ENCODE measurements at places on chromosomes 4 and X.

GRCh38 chr4:1603413-1604135 is 80.5 kb downstream of the FAM53A start:
- no peak for DNase-seq

- no peak for DNase-seq
Observed at GRCh38 chr4:55941881-55942396, 6.8 kb upstream of the CEP135 start.

DNA sequence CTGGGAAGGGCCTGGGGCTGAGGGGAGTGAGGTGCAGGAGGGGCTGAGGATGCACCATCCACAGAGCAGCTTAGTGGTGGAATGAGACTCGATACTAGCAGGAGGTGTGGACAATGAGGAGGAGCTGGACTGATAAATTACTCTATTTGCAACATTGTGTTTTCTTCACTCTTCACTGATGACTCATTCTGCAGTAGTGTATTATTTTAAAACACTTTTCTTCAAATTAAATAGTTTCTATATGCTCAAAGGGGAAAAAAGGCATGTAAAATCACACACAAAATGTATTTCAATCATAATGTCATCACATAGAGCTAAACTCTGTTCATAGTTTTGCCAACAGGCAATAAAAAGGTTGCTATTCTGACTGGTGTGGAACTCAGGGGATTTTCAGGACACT is 467.0 kb upstream of the CTSO start:
- DNase-seq: no peak

GRCh38 chrX:122857734-122858133 is 326.3 kb upstream of the GRIA3 start:
- no peak for DNase-seq

- DNase-seq: no peak
Observed at GRCh38 chr4:186871856-186872255, 148.2 kb upstream of the FAT1 start.

DNA sequence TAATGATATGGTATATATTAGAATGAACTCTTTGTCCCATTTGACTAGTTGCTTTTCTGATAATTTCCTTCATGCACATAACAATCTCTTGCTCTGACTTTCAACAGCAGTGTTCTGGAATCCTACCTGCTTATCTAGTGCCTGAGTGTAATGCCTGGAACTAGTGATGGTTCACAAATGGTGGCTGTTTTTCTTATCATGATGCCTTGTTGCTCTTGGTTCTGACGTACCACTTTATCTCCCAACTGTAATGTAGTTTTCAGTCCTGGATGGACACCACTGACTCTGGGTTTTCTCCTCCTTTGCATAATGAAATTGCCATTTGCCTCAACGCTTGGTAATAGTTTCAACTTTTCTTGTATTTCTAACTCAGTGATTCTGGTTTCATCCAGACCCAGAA is 25.5 kb upstream of the LUZP4 start:
- DNase-seq: no peak

DNA sequence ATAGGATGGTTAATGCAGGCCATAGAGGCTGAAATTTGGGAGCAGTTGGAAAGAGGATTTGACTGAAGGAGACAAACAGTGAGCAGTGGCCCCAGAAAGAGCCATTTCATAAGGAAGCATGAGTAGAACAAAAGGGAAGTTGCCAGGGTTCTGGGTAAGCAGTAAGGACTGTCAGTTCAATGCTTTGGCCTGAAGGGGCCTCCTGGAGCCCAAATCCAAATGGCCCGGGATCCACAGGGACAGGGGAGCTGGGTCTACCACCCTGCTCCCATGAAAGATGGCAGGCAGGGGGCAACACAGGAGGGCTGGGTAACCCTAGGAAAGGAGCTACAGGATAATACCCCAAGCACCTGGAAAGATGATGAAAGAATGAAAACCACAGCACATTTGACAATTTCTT is 4.1 kb upstream of the INTS6L start:
- DNase-seq: no peak

DNA sequence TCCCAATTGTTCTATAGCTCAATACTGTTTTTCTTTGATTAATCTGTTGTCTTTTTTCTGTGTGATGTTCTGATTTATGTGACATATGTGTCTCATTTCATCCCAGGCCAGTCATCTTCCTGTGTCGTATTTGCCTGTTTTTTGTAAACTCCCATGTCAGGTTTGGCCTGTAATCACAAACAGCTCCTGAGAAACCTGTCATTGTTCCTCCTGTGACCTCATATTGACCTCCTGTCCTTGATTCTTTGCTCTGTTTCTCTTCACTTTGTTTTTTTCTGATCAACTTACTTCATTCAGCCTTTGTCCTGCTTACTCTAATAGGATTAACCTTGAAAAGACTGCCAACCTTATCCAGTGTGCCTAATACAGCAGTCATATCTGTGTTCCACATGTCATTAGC is 438.3 kb downstream of the CFAP47 start:
- DNase-seq: no peak

GRCh38 chr4:108709722-108710121 is 53.1 kb downstream of the ETNPPL start:
- no peak for DNase-seq

GRCh38 chr4:4941751-4942150 is 77.5 kb downstream of the CYTL1 start:
- no peak for DNase-seq

- DNase-seq: no peak
Observed at GRCh38 chr4:3493720-3494461, 30.8 kb downstream of the DOK7 start.

DNA sequence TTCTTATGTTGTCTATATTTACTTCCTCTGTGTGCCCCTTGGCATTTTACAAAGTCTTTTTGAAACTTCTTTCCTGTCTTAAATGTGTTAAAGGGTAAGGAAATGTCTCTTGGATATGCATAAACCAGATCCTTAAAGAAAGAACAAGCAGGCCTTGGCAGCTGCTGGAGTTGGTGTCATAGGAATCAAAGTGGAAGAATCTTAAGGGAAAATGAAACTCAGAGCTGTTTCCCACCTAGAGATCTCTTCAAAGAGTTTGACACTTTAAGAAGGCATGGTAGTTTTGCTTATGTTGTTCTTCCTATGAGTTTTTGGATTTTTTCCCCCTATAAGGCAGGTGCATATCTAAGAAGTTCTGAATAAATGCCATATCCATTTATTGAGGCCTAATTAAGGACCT is 37.0 kb upstream of the CWH43 start:
- no peak for DNase-seq

DNA sequence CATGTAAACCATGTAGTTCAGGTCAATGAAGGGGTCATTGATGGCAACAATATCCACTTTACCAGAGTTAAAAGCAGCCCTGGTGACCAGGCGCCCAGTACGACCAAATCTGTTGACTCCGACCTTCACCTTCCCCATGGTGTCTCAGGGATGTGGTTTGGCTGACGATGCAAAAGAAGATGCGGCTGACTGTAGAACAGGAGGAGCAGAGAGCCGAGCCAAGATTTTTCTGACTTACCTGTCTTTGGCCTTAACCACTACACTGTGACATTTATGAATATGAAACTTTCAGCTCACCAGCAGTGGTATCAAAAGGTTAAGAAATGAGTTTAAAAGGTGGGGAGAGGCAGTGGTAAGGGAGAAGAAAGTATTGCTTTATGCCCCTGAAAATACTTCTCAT is 309.8 kb downstream of the BCOR start:
- no peak for DNase-seq

DNA sequence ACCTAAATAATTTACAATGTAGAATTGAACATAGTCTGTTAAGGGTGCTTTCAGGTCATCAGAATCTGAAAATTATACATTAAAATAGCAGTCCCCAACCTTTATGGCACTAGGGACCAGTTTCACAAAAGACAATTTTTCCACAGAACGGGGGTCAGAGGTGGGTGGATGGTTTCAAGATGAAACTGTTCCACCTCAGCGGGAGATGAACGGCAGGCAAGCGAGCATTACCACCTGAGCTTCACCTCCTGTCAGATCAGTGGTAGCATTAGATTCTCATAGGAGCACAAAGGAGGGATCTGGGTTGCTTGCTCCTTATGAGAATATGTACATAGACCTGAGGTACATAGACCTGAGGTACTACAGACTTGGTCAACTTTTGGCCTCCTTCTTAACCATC is 29.0 kb downstream of the LRBA start:
- DNase-seq: no peak

- DNase-seq: no peak
Observed at GRCh38 chr4:7909463-7910262, 30.0 kb downstream of the AFAP1 start.

GRCh38 chrX:2642146-2642545 is 48.9 kb upstream of the CD99 start:
- no peak for DNase-seq

GRCh38 chr4:10048941-10049697 is 27.8 kb upstream of the SLC2A9 start:
- no peak for DNase-seq

GRCh38 chrX:19807414-19807813 is 80.0 kb downstream of the SH3KBP1 start:
- DNase-seq: no peak

DNA sequence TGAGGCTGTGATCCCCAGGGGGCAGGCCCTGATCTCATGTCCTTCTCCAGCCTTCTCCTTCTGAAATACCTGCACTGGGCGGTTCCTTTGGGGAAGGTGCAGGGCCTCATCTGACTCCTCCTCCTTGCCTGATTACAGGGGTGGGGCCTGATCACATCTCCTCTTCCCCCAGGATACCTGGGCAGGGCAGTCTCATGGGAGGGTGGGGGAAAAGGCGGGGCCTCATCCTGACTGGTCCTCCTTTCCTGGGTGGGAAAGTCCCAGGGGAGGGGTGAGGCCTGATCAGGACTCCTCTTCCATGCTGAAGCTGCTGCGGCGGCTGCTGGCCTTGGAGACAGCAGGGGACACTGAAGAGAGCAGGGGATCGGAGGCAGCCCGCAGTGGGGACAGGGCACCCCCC is 13.3 kb downstream of the TFE3 start:
- no peak for DNase-seq

GRCh38 chr4:145171911-145172310 is 8.5 kb downstream of the OTUD4 start:
- DNase-seq: no peak

GRCh38 chrX:47228550-47229270 is 4.1 kb upstream of the USP11 start:
- DNase-seq: no peak

DNA sequence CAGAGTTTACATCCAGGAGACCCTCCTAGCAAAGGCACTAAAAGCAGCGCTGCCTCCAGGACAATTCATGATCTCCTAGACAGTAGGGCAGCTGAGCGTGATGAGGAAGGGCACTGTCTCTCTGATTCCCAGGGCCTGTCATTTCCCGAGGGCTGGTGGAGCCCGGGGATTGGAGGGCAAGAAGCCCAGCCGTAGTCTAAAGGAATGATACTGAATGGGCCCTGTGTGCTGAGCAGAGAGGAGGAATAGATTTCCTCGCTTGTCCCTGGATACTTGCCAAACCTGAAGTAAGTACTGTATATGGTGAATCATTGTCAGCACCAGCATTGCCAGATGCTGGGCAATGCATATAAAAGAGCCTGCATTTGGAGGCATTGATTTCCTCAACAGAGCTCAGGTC is 88.0 kb upstream of the SLITRK2 start:
- DNase-seq: peak; percentile 25

DNA sequence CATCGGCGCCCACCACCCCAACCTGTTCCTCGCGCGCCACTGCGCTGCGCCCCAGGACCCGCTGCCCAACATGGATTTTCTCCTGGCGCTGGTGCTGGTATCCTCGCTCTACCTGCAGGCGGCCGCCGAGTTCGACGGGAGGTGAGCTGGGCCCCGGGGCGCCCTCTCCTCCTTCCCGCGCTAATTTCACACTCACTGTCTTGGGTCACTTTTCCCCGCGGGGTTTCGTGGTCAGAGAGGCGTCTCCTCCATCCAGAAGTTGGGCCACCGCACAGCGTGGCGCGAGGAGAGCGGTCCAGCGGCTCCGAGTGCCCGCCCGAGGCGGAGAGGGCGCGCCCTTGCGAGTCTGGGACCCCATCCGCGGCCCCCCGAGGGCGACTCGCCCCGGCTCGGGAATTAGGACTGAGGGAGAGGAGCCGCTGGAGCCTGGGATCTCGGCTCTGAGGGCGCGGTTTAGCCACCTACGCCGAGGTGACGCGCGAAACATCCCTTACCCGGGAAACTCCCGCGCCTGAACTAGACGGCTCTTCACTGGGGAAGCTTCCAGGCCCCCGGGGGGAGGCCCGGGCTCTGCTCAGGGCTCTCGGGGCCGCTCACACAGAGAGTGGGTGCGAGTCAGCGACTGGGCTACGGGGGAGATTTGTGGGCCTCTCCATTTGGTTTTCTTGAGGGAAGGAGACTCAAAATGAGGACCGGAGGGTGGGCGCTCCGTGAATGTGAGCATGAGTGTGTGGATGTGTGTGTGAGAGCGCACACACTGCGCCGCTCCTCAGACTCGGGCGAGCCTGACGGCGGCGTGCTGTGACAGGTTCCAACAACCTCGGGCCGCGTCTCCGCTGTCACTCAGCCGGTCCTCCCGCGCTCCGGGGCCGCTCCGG is 551 bp downstream of the NPNT start:
- peak; percentile 2 for DNase-seq

GRCh38 chr4:95363559-95363925 is 185.2 kb downstream of the UNC5C start:
- DNase-seq: no peak

GRCh38 chrX:10199212-10199611 is 42.4 kb downstream of the CLCN4 start:
- DNase-seq: no peak

GRCh38 chrX:30183554-30183953 is 31.8 kb upstream of the MAGEB2 start:
- DNase-seq: no peak

DNA sequence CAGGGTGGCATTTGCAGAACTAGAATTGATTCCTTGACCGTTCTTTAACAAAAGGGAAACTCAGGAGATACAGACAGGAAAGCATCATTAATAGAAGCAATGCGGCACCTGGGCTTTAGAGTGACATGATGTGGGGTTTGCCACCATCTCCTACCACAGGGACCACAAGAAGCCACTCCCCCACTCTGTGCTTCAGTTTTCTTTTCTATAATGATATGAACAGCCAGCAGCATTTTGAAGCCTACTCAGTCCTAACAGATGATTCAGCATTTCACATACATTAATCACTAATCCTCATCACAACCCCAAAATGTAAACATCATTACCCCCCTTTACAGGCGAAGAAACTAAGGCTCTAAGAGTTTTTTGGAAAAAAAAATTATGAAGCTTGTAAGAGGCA is 22.9 kb downstream of the CCDC149 start:
- no peak for DNase-seq

- DNase-seq: no peak
Observed at GRCh38 chr4:82171531-82172155, 202.1 kb downstream of the HNRNPD start.

- DNase-seq: no peak
Observed at GRCh38 chrX:119040432-119040831, 32.4 kb upstream of the CT47C1 start.

Data from substantia nigra (tissue), 51 donors.